ENCODE measurements at places on chromosomes 12 and 14.

- no peak for DNase-seq
These were observed 56.4 kb downstream of the PITPNM2 start for GRCh38 chr12:123094349-123095077.

DNA sequence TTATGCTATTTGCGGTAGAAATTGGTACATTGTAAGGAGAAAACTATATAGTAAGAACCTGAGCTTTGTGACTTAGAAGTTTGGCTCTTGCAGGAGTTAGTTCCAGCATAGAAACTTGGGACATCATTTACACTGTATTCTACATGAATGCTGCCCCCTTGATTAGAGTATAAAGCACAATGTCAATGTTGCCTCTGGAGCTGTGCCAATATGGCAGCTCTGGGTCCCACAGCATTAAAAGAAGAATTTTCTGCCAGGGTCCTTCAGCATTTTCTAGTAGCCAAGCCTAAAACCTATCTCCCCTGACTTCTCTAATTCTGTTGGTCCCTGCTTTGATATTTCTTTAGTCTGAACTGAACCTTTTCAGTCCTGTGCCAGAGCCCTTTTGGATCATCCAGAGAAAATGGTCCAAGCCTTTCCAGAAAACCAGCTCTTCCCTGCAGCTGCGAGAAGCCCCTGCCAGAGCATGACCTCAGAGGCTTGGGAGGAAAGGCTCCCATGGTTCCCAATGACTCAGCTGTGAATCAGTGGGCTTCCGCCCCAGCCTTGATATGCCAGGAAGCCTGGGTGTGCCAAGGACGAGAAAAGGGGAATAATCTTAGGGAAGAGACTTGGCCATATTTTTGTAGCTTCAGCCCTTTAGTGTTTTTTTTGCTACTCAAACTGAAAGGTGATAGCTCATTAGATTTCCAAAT is 43.2 kb downstream of the PLEKHG7 start:
- DNase-seq: no peak

DNA sequence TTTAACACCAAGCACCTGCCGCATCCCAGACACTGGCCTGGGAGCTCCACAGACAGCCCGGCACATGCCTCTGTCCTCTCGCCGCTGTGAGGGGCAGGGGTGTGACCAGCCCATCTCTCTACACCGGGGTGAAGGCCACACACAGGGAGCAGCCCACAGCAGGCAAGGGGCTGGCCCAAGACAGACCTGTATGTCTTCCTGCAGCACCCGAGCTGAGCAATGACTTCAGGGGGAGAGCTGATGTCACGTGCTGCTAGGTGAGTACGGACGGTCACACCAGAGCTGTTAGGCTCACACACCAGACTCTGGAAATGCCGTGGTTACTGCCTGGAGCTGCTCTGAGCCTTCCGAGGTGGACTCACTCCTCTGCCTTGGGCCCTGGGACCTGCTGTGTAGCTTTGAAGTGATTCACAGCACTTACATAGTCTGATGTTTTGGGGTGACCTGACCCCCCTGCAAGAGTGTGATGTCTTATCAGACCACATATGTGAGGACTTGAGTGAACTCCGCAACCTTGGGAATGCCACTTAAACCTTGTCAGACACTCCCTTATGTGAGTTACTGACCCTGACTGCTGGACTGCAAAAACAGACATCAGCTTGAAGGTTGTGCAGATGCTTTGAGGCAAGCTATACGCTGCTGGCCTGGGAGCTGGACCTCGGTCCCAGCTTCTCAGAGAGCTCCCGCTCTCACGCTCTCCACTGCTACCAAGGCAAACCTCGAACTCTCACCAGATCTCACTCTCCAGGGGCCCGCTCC is 1.8 kb downstream of the XRCC3 start:
- DNase-seq: no peak

DNA sequence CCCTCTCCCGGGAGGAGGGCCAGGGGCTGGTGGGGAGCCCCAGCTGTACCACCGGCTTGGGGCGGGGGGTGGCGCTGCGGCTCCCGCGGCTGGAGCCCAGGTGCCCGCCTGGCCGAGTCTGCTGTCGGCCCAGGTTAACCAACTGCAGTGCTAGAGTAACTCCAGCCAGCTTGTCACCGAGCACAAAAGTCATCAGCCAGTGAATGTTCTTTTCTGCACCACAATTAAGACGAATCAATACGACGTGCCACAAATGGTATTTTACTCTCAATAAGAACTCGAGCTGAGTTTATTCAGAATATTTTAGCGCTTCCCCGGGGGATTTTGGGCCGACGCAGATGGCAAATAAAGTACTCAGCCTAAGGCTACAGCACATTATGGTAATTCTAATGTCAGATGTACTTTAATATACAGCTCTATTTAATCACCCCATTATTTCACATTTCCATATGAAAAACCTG is 83.2 kb downstream of the BCL11B start:
- DNase-seq: peak; percentile 67

DNA sequence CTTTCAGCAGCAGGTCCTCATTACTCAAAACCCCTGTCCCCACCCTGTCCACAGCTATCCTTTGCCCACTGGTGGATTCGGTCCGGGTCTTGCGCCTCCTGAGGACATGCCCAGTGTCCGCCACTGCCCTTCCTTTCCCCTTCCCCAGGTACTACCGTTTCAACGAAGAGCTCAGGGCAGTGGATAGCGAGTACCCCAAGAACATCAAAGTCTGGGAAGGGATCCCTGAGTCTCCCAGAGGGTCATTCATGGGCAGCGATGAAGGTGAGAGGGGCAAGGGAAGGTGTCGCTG is 8.7 kb downstream of the MMP14 start:
- no peak for DNase-seq

- no peak for DNase-seq
These were observed 25.1 kb downstream of the TESPA1 start for GRCh38 chr12:54959291-54960018.

DNA sequence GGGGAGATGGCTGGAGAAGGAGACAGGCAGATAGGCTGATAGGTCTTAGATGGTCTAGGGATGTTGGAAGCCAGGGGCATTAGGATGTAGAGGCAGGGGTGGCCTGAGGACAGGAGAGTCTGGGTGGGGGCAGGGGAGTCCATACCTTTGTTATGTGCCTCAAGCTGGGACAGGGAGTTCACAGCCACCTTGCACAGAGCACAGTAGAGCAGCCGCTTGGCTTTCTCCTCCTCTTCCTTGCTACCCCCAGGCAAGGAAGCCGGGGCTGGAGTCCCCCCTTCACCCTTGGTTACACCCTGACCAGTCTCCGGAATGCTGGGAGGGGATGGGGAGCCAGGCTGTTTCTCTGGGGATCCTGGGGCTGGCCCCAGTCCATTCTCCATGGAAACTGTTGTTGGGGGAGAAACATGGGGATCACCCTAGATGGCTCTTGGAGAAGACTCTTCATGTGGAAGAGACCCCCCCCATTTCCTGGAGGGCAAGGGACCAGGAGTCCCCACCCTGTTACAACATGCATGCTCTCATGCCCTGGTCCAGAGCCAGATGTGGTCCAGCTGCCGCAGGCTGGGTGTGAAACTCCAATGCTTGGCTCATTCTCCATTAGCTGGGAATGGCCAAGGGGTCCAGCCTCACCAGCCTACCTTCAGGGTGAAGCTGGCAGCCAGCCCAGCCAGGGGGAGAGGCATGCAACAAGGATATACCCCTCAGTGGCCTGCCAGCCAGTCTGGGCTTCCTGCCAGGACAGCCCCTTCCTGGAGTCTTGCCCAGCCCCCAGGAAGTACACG is 7.2 kb upstream of the GPR84 start:
- DNase-seq: no peak

GRCh38 chr12:77619425-77619824 is 211.3 kb upstream of the NAV3 start:
- DNase-seq: no peak

DNA sequence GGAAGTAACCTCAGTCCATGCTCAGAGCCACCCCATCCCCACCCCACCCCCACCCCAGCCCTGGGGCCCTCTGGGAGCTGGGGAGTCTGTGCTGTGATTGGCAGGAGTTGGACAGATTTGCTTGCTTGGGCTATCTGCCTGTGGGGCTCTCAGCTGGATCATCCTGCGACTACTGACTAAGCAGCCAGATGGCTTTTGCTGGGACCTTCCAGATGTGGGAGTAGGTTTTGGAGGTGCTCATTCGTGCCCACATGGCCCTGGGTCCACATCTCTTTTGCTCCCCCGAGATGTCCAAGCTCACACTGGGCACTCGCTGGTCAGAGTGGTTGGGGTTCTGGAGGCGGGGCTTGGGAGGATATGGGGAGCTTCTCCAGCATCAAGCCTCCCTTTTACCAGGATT is 138.9 kb downstream of the TSPAN9 start:
- DNase-seq: no peak

GRCh38 chr14:44989497-44990440 is 27.8 kb downstream of the TOGARAM1 start:
- DNase-seq: no peak

DNA sequence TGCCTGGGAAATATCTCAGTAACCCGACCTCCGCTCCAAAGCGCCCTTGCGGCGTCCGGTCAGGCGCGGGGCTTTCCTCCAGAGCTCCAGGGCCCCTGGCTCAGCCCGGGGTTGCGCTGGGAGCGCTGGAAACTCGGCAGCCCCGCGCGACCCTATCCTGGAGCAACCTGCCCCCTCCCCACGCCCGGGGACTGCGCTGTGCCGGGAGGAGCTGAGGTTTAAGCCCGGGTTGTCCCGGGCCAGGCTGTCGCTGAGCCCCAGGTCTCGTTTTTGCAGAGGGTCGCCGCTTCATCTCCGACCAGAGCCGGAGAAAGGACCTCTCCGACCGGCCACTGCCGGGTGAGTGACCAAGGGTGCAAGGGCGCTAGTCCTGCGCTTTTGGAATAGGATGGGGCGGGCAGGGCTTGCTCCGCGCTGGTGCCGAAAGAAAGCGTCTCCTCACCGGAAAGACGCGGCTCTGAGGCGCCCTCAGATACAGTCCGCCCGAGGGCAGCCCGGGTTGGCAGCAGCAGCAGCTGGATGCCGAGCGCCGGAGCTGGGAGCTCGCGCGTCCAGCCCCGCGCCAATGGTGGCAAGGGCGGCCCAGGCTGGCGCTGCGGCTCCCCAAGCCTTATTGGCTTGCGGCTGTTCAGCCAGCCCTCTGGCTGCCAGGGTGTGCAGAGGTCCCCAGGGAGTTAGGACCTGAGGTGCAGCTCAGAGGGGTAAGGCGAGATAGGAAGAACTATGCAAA is 1.5 kb downstream of the SPX start:
- DNase-seq: peak; percentile 76

DNA sequence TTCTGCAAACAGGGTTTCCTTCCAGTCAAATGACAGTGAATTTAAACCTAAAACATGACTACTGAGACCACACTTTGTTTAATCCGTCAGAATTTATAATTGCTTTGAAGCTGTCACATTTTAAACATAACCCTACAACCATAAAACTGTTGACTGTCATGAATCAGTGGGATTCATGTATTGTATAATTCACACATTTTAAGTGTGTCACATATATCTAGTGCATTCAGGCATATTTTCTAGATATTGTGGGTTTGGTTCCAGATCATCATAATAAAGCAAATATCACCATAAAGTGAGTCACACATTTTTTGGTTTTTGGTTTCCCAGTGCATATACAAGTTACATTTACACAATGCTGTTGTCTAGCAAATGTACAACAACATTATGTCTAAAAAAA is 304.4 kb downstream of the TMEM132D start:
- no peak for DNase-seq

DNA sequence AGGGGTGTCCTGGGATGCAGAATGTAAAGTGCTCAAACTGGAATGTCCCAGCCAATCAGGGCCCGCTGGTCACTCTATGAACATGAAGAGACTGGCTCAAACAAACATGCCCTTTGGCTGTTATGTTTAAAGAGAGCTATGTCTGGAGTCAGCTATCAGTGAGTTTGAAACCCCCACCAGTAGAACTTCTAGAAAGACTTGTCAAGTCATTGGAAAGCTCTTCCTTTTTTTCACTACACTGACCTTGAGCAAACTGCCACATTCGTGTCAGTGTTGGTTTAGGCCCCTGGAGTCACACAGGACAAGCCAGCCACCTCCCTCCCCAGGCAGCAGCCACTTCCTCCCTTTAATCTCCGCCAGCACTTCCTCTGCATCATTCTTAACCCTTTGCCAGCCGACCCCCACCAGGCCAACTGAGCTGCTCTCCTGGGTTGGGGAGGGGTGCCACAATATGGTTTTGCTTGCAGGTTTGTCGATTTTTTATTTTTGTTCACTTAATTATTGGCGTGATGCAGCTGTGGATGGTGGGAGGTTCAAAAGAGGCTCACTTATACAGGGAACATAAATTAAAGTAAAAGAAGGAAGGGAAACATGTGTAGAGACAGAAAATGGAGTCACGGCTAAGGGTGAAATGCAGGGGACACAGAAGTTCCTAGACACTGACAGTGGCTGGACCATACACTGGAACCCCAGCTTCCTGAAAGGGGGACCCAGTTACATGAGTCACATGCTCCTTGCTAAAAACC is 25.3 kb downstream of the CMKLR1 start:
- no peak for DNase-seq

DNA sequence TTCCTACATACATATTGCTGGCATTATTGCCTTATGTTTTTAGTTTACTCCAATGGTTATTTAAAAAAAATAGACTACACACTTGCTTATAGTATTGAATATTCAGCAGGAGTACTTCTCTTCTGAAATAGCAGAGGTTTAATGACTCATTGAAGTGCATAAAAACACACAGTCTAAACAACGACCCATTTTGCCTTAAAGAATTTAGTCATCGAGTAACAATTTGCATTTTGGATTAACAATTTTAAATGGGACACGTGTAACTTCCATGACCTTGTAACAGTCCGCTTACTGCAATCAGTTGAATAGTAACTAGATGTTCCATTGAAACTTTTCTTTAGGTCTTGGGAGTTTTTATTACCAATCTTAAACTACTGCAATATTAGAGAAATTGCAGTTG is 9.0 kb downstream of the TRHDE start:
- no peak for DNase-seq

DNA sequence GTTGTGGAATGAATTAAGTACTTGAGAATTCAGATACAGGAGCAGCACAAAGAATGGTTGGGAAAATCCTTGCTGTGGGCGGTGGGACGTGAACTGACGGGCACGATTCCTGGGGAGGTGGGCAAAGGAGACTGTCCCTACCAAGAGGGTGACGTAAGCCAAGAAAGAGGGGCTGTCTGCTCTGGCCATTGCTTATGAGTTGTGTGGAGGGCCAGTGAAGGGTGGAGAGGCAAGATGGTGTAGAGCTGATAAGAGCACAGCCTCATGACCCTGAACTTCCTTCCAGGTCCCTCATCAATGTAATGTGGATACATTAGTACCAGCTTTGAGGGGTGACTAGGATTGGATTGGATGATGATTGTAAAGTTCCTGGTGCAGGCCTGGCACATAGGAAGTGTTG is 50.2 kb downstream of the WDR20 start:
- no peak for DNase-seq

Measured in activated CD4-positive, alpha-beta T cell treated with anti-CD3 and anti-CD28 coated beads for 48 hours (primary cell).